ENCODE measurements at places on chromosomes 12 and 14.

- DNase-seq, result no peak
These were observed 180.0 kb downstream of the NPAS3 start for GRCh38 chr14:33118668-33119067.

DNA sequence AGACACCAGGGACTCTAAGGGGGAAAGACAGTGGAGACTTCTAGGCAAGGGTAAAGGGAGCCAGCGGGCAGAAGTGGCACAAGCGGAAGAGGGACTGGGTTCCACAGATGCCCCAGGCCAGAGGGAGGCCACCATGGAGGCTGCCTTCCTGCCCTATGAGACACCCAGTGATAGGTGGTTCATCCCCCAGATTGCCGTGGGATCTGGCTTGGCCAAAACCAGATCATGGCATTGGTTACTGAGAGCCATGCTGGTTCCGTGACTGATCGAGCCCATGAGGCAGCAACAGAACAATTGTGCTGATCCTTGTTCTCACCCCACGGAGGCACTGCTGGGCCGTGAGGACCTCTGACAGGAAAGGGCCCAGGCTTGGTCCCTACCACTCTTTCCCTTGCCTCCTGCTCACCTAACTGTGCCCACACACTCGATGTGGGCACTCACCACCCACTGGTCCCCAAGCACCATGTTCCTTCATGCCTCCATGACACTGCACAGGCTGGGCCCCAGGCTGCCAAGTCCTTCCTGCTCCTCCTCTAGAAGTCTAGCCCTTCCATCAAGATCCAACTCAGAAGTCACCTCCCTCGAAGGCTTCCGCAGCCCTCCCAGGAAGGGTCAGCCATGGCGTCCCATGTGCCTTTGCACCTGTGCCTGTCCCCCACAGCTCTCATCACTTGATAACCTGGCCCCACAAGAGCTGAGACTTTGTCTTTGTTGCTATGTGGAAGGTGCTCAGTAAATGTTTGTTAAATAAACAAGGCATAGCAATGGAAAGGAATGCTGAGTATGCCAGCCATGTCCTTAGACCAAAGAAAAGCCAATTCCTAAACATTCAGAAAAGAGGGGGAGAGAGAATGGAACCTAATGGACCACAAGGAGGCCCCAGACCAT, 7.3 kb downstream of the KRT79 start:
- DNase-seq, result no peak

GRCh38 chr12:62760779-62761178, 174.2 kb downstream of the PPM1H start:
- peak; percentile 83 for DNase-seq

GRCh38 chr14:23910101-23910875, 43.3 kb upstream of the DHRS4 start:
- peak; percentile 55 for DNase-seq

GRCh38 chr12:102029141-102029540, 32.6 kb downstream of the WASHC3 start:
- no peak for DNase-seq

DNA sequence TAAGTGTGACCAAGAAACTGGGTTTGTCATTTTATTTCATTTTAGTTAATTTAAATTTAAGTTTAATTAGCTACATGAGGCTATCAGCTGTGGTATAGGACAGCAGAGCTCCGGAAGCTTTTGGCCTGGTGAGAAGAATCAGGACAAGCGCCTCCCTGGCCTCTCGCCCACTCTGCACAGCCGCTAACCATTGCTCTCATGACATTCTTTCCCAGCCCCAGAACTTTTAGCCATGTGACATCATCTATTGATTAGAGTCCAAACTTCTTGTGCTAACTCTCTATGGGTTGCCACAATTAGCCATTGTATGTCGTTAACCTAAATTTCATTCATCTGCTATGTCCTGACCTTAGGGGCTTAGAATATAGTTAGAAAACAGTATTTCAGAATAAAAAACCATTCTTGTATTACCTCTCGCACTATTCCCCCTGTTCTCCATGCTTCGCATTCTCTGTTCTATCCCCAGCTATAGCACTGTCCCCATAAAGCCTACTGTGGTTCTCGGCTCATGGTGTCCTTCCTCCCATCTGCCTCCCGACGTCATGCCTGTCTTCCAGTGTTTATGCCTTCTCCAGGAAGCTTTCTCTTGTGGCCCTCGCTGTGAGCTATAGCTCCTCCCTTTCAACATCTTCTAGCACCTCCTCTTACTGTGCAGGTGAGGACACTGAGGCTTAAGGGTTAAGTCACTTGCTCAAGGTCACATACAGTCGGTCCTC, 23.5 kb downstream of the SSH1 start:
- DNase-seq, result no peak

DNA sequence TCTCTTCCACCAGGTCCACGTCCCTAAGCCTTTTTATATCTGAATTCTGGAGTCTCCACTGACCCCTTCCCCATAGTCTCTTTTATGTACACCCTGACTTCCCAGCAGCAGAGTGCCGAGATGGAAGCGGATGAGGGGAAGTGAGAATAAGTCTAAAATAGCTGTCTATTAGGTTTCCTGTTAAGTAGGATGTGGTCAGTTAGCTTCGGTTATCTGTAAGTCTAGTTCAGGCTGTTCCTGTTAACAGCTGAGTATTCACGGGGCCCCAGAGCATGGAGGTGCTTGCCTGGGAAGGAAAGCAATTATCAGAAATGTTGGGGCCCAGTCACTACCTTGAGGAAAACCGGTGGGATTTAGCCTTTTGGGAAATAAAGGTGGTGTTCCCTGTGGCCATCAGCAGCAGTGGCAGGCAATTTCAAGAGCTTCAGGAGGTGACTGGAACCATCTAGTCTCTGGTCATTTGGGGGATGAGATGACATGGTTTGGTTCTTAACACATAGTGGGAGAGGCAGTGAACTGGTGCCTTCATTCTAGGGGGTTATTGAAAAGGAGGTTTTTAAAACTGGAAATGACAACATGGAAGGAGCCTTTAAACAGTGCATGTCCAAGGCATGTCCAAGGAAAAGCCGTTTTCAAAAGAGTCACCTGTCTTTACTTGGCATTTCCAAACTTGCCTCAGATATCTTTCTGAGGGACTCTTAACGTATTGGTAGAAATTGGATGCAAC, 21.8 kb downstream of the CHST11 start:
- DNase-seq, result no peak

DNA sequence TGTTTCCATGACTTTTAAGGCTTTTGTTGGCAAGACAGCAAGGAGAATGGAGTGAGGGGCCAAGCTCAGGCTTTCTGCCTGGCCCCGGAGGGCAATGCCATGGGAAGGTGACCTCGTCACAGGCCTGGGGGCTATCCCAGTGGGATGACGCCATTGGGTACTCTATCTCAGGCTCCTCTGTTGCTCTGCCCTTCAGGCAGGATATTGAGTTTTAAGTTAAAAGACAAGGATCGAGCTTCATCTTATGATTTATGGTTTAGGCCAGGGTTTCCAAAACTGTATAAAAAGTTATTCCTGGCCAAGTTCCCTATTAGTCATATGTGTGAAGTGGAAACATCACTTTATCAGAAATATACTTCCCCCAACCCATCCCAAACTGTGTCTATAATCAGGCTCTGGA, 127.7 kb downstream of the ZFP36L1 start:
- no peak for DNase-seq

DNA sequence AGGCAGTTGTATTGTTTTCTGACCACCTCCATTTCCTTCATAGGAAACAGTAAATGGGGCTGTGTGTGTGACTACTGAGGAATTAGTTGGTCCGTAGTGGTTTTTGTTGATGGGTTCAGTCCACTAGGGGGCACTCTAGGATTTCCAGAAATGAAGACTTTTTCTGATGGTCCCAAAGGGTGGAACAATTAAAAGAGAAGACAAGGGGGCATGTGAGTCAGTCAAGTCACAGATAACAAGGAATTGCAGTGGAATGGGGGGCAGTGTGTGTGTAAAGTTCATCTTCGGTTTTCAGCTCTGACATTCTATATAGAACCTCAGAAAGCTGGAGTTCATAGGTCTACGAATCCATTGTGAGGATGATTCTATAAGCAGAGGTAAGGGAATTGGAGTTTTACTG, 186.6 kb upstream of the OR4E1 start:
- peak; percentile 47 for DNase-seq

GRCh38 chr12:46110928-46111699, 120.7 kb upstream of the SCAF11 start:
- no peak for DNase-seq

DNA sequence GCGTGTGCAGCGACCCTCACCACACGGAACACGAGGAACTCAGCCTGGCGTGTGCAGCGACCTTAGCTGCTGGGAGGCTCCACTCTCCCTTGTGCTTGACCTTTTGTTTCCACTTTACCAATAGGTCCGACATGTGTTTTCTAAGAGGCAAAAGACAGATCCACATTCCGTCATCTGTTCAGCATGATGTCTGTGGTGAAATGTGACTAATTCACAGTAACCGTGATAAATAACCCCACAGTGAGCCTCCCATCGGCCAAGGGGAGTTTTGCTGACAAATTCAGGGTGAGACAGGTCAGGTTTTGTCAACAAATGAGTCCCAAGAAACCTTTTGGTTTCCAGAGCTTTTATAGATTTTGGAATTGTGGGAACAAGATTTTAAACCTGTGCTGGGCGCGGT, 55.9 kb downstream of the MOK start:
- no peak for DNase-seq

DNA sequence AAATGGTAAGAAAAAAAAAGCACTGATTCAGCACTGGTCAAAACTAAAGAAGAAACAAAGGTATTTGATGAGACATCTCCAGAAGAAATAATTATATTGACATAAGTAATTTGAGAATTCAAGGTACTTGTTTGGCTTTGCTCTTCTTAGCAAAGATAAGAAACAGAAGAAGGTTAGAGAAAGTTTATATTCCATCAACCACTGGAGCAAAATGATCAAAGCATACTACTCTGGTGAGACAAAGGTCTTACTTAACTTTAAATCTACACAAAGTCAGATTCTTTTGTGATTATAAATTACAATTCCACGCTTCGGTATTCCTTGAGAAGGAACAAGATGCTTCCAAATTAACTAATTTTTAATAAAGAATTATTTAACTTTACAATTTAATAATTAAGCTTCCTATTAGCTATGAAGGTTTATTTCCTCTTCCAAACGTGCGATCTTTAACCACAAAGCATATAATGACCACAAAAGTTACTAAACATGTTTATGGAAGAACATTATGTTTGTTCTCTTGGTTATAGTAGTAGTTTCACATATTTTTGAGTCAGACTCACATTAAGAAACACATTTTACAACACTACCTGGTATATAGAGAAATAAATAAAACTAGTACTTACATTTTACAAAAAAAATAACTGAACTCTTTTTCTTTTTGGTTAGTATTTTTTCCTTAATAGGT, 53.4 kb downstream of the METTL25 start:
- no peak for DNase-seq

DNA sequence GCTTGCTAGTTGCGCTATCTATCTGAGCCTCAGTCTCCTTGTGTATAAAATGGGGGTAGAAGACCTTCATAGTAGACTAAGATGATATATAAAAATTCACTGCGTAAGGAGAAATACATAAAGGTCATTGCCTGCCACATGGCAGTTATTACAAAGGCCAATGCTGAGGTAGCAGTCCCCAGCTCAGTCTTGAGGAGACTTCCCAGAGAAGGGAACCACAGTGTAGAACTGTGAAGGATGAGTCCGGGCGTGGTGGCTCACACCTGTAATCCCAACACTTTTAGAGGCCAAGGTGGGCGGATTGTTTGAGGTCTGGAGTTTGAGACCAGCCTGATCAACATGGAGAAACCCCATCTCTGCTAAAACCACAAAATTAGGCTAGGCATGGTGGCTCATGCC, 17.1 kb upstream of the SP7 start:
- DNase-seq, result no peak

GRCh38 chr12:46499226-46499625, 126.7 kb upstream of the SLC38A2 start:
- no peak for DNase-seq

DNA sequence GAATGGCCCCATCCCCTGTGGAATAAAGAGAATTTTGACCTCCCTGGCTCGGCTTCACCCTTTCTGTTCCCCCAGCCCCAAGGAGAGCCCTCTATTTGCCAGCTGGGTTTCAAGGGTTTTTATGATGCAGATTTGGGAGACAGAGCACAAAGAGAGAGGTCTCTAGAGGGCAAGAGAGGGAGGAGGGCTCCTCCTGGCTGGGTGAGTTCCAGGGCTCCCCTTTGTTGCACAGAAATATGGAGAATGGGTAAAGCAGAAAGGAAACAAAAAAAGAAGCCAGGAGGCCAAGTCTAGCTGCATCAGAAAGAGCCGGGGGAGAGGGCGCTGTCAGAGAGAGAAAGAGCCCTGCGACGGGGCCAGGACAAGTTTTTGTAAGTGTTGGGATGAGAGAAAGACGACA, 319.6 kb upstream of the RTL1 start:
- DNase-seq, result no peak

DNA sequence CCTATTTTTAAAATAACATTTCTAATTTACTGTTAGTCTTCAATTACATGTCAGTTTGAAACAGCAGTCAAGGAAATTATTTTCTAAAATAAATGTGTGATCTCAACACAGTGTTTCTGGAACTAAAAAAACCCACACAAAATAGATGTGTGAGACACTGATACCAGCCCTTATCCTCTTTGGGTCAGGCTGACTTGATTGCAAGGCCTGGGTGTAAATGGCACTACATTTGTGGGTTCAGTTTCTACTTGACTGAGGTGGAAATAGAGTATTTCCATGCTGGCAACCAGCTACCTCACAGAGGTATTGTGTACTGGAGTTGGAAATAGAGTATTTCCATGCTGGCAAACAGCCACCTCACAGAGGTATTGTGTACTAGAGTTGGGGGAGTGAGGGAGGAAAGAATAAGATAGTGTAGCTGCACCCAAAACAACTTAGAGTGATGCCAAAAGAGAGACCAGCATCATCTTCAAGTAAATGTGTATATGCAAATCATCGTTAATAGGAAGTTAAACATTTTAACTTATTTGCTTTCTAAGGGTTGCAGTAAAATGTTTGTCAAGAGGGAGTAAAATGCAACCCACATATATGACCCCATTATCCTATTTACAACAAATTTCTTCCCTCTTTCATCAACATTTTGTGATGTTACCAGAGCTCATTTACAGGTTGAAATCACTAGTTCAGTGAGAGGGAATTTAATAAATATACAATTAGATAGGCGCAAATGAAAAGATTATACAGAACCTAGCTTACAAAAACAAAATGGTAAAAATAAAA, 10.7 kb upstream of the LYZ start:
- DNase-seq, result no peak

DNA sequence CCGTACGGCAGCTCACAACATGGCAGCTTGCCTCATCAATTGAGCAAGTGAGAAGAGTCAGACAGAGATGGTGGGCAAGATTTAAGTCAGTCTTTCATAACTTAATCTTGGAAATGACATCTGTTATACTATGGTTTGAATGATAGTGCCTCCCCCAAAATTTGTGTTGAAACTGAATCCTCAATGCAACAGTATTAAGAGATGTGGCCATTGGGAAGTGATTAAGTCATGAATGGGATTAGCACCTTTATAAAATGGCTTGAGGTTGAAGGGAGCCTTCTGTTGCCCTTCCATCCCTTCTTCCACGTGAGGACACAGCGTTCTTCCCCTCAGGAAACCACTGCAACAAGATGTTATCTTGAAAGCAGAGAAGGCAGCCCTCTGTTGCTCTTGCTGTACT, 124.2 kb downstream of the C12orf75 start:
- no peak for DNase-seq

GRCh38 chr12:18998343-18999261, 130.9 kb upstream of the PLEKHA5 start:
- DNase-seq, result no peak
